ENCODE measurements at places on chromosomes 2 and 18.

DNA sequence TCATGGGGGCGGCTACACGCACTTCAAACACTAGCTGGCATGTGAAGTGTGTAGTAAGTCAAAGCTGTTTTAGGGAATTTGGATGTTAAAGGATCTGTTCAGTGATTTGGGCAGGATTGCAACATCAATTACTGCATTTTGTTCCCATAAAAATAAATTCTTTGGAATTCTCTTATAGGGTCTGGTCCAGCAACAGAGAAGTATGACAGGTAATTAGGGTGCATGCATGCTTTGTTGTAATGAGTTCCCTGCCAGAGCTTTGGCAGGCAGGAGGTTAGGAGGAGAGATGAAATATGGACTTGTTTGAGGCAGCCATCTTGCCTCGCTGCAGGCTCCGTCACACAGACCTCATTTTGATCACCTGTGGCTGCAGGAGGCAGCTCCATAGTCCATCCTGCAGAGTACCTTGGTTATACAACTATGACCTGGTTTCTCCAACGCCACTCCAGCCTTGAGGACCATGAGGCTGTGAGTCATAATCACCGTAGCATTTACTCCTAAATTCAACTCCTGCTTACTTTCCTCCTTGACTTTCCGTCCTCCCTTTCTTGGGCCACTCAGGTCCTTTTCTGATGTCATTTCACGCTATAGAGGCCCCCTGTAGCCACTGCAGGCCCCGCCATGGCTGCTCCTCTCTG, 26.5 kb upstream of the EML4 start:
- DNase-seq, result no peak

GRCh38 chr2:40087434-40087833, 308.4 kb upstream of the THUMPD2 start:
- no peak for DNase-seq

- peak; percentile 7 for DNase-seq
Measured at GRCh38 chr18:8389391-8390340, 219.6 kb upstream of the RAB12 start.

GRCh38 chr2:219149667-219150066, 10.9 kb downstream of the NHEJ1 start:
- DNase-seq, result no peak

GRCh38 chr2:30282081-30282480, 50.7 kb downstream of the LBH start:
- DNase-seq, result no peak

DNA sequence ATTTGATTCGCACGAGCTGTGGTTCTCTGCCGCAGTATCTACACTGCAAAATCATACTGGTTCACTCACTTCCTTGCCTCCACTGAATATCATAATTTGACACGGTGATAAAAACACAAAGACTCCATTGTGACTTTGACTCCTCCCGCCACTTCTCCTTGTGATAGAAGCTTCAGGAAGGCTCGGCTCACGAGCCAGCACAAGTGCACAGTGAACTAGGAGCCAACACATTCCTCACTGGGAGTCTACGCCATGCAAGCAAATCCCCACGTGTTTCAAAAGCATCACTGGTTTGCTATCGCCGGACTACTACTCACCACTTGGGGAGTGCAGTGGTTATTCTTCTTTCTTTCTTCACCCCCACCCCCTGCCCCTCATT, 293.3 kb upstream of the PARD3B start:
- DNase-seq, result no peak
